ENCODE measurements at places on chromosomes 7 and 10.

DNA sequence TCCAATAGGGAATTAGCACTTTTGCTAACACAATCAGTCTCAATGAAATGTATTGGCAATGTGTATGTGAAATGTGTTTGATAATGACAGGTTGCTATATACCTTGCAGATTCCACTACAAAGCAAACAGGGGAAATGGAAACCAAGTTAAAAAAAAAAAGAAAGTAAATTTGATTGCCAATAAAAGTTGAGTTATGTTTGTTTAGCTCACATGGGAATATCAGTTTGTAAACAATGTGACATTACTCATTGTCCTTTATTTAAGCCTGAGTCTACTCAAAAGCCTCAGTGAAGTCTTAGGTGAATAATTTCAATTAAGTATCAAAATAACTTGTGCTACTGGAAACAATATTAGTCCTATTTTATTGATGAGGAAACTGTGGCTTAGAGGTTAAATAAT is 285.2 kb downstream of the CACNA2D1 start:
- no peak for DNase-seq

DNA sequence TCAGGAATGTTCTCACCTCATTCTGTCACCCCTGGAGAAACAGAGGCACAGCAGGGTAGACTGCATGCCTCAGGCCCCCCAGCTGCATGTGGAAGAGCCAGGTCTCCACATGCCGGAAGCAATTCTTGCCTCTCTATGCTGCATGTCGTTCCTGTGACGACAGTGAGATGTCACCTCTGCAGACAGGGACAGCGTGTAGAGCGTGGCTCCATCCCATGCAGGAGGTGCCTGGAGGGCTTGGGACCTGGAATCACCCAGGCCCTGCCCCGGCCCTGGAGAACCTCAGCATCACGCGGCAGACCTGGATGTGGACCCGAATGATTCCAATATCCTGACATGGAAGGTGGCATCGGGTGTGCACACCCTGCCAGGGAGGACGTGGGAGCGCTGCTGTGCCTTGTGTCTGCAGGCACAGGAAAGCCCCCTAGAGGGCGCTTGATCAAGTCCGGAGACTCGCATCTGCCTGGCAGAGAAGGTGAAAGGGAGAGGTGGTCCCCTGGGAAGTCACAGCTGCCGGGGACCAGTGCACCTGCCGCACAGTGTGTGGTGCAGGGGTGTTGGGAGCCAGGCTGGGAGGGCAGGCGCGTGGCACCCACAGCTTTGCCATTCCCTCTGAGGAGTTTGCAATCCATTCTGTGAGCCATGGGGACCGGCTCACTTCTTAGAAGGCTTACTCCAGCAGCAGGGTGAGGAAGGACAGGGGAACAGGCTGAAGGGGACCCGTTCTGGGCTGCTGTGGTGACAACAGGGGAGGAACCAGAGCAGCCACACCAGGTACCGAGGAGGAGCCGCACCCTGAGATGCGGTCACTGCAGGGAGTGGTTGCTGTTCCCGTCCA is 45.3 kb upstream of the EN2 start:
- no peak for DNase-seq

DNA sequence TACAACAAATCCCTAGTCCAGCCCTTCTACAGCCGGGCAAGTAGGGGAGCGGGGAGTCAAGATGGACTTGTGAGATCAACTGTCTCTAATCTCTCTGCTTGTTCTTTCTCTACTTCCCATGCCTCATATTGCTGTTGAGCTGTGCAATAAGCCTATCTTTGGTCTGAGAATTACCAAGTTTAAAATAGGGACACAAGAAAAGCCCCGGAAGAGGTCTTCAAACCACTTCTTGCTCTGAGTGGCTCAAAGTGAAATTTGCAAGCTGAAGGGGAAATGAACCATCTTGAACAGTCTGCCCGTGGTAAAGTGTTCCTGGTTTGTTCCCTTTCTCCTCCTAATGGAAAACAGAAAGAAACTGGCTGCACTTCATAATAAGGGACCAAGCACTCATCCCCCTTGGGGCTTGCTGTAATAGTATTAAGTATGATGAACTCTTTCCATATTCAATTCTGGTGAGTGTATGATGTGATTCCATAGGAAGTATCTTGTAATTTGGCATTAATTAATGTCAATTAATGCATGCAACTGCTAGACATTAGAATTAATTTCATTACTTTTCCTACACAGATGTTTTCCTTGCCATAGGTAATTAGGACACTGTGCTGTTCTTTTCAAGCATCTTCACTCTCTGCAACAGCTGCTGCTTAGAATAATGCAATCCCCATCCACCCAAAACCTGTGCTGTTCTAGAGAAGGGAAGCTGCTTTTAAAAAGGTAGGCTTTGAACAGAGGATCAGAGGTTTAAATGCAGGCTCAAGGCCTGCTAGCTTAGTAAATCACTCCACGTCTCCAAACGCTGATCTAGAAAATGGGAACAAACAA is 449.6 kb downstream of the SORCS1 start:
- DNase-seq, result no peak

GRCh38 chr7:155973451-155973997 is 161.3 kb upstream of the SHH start:
- DNase-seq, result no peak

DNA sequence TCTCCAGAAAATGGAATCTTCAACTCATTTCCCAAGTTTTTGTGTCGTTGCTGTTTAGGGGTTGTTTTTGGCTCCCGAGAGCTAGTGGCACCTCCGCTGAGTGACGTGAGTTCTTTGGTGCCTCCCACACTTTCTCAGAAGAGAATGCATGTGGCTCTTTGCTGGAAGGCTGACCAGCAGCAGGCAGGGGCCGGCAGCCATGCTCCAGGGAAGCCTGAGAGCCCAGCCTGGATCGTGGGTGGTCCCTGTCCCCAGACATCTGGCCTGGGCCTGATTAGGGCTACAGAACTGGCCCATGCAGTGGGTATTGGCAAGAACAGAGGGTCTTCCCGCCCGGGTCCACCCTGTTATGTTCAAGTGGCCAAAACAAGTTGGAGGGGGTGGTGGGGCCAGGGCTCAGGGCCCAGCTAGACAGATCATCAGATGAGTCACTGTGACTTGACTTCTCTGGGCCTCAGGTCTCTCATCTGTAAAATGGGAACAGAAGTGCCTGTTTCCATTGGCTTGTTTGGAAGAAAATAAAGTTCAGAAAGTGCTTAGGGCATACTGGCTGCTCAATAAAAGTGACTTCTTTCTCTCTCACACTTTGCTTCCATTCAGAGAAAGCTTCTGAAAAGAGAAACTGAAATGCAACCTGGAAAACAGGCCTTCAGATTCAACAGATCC is 83.1 kb downstream of the STRA8 start:
- DNase-seq, result no peak
